ENCODE measurements at places on chromosomes 11 and 22. TPM values are rescaled to one million over a fixed set of nuclear protein-coding genes. Genes with fewer than 3 reads are reported as not detected.

OR2AG1 gene
- not detected for total RNA-seq

SUSD2 gene
- total RNA-seq, result 0.77 TPM

CD3G gene
- not detected for total RNA-seq

ACTN3 gene
- not detected for total RNA-seq

LMNTD2 gene
- total RNA-seq, result 0.26 TPM

MRPL11 gene
- total RNA-seq, result 39.3 TPM

GNG3 gene
- total RNA-seq, result not detected

ACAT1 gene
- 138 TPM for total RNA-seq

GRCh38 chr22:32905400-32905799 lies 103.9 kb downstream of the TIMP3 start:
- no peak for DNase-seq
- H3K36me3 ChIP-seq, result no peaks in the 10 kb centered on the region
- H3K27me3 ChIP-seq, result no peaks in the 10 kb centered on the region
- H3K4me3 ChIP-seq, result no peak overlapping the region
- no peak overlapping the region for H3K27ac ChIP-seq

DNA sequence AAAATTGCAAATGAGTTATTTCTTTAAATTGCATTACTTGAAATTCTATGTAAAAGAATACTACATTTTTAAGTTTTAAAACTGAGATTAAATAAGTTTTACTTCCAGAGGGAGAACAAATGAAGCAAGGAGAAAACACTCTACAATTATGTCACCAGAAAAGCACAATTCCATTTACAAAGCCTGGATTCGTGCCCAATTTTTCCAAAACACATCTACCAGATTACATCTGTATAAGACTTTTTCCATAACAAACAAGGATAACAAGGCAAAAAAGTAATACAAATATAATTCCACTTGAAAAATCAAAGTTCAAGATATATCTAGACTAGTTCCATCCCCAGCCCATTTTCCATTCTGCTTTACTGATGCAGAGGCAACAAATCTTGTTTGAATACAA lies 40.5 kb downstream of the MTMR2 start:
- peaks cover 8% of the 10 kb centered on the region for H3K4me1 ChIP-seq
- no peaks in the 10 kb centered on the region for H3K36me3 ChIP-seq
- no peak overlapping the region for H3K4me3 ChIP-seq
- H3K27me3 ChIP-seq, result no peaks in the 10 kb centered on the region
- no peak overlapping the region for H3K27ac ChIP-seq

GRCh38 chr11:2205981-2206690 lies 34.5 kb upstream of the TH start:
- H3K27ac ChIP-seq, result no peak overlapping the region
- H3K36me3 ChIP-seq, result no peaks in the 10 kb centered on the region
- DNase-seq, result no peak
- no peaks in the 10 kb centered on the region for H3K4me1 ChIP-seq

DNA sequence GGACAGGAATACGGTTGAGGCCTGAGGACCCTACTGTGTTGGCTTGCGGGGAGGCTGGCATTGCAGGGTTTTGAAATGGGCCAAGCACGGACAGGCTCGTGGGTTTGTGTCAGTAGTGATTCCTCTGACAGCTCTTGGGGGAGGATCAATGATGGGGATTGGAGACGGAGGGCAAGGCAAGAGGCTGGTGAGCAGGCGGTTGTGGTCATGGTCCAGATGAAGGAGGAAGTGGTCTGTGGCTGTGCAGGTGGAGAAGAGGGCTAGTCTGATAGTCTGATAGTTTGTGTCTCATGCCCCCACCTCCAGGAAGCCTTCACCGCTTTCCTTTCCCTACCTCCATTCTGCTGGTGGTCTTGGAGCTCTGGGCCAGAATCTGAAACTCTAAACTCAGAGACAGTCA lies 3.0 kb downstream of the MAFF start:
- no peaks in the 10 kb centered on the region for H3K27me3 ChIP-seq
- H3K4me1 ChIP-seq, result peaks cover 23% of the 10 kb centered on the region
- no peak for DNase-seq
- H3K36me3 ChIP-seq, result peaks cover 6% of the 10 kb centered on the region
- peak overlapping the region; percentile 40 for H3K4me3 ChIP-seq

- no peaks in the 10 kb centered on the region for H3K27me3 ChIP-seq
- no peaks in the 10 kb centered on the region for H3K4me1 ChIP-seq
- H3K36me3 ChIP-seq, result no peaks in the 10 kb centered on the region
- no peak for DNase-seq
These were observed 6.7 kb downstream of the PLAAT2 start for GRCh38 chr11:63556404-63557013.

DNA sequence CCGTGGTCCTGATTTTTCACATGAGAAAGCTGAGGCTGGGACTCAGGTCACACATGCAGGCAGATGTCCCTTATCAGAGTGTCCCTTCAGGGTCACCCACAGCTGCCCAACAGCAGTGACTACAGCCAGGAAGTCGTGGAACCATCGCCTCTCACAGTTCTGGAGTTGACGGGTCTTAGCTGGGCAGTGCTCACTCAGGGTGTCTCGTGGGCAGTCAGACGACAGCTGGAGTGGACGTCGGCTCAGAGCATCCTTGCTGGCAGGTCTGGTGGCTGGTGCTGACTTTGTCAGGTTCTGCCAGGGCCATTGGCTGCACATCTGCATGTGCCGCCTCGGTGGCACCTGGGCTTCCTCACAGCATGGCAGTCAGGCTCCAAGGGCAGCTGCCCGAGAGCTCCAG lies 35.6 kb upstream of the TH start:
- H3K36me3 ChIP-seq, result no peaks in the 10 kb centered on the region
- H3K27me3 ChIP-seq, result no peaks in the 10 kb centered on the region
- H3K4me1 ChIP-seq, result no peaks in the 10 kb centered on the region
- no peak overlapping the region for H3K27ac ChIP-seq
- no peak for DNase-seq
- no peak overlapping the region for H3K4me3 ChIP-seq

- H3K27ac ChIP-seq, result no peak overlapping the region
- no peaks in the 10 kb centered on the region for H3K27me3 ChIP-seq
- H3K4me1 ChIP-seq, result peaks cover 3% of the 10 kb centered on the region
- H3K36me3 ChIP-seq, result no peaks in the 10 kb centered on the region
These were observed 14.5 kb downstream of the DGCR2 start for GRCh38 chr22:19107730-19108074.

- H3K4me3 ChIP-seq, result no peak overlapping the region
- H3K27ac ChIP-seq, result no peak overlapping the region
- H3K27me3 ChIP-seq, result no peaks in the 10 kb centered on the region
These were observed 25.8 kb upstream of the LMO1 start for GRCh38 chr11:8289492-8289918.

DNA sequence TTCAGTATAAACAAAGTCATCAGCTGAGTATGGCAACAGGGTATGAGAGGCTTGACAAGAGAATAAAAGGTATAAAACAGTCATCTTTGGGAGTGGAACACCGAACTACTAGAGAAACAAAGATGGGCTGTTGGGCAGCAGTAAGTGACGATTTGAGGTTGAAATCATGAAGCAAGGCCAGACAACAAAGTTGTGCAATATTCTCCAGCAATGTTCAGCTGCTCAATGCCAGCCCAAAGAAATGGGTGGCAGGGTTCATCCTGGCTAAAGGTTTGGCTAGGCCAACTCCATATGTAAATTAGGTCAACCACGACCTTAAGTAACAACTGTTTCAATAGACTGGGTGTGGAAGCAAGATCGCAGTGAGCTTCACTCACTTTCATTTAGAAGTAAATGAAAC lies 6.2 kb downstream of the APIP start:
- no peak overlapping the region for H3K4me3 ChIP-seq
- H3K27me3 ChIP-seq, result no peaks in the 10 kb centered on the region
- no peaks in the 10 kb centered on the region for H3K36me3 ChIP-seq
- no peak overlapping the region for H3K27ac ChIP-seq

GRCh38 chr11:95557376-95557775 lies 232.2 kb downstream of the FAM76B start:
- no peak for DNase-seq
- H3K4me3 ChIP-seq, result no peak overlapping the region
- H3K4me1 ChIP-seq, result no peaks in the 10 kb centered on the region
- no peaks in the 10 kb centered on the region for H3K36me3 ChIP-seq

Measured in fibroblast of lung (primary cell).